ENCODE measurements at places on chromosomes 2 and 18. TPM values are rescaled to one million over a fixed set of nuclear protein-coding genes. Genes with fewer than 3 reads are reported as not detected.

Gene SLC4A3
- total RNA-seq: not detected

Gene TEX44
- total RNA-seq: not detected

Gene LOXHD1
- total RNA-seq: 0.35 TPM

Gene AGXT
- not detected for total RNA-seq

Gene FAM124B
- 0.73 TPM for total RNA-seq
